ENCODE measurements at places on chromosomes 5 and 9. TPM values are rescaled to one million over a fixed set of nuclear protein-coding genes. Genes with fewer than 3 reads are reported as not detected.

Gene HAVCR1
- total RNA-seq, result 2.2 TPM

DNA sequence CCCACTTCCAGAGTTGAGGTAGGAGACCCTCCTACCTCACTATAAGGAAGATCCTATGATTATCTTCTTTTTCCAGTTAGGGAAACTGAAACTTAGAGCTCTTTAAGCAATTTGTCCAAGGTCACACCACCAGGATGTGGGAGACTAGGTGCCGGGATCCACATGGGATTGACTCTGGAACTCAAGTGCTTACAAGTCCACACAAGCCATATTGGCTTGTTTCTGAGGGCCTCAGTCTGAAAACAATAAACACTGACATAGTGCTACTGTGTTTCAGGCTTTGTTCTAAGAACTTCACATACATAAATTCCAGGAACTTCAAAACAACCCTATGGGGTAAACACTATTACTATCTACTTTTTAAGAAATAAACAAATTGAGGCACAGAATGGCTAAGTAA lies 481.3 kb downstream of the ZSWIM6 start:
- DNase-seq, result no peak

DNA sequence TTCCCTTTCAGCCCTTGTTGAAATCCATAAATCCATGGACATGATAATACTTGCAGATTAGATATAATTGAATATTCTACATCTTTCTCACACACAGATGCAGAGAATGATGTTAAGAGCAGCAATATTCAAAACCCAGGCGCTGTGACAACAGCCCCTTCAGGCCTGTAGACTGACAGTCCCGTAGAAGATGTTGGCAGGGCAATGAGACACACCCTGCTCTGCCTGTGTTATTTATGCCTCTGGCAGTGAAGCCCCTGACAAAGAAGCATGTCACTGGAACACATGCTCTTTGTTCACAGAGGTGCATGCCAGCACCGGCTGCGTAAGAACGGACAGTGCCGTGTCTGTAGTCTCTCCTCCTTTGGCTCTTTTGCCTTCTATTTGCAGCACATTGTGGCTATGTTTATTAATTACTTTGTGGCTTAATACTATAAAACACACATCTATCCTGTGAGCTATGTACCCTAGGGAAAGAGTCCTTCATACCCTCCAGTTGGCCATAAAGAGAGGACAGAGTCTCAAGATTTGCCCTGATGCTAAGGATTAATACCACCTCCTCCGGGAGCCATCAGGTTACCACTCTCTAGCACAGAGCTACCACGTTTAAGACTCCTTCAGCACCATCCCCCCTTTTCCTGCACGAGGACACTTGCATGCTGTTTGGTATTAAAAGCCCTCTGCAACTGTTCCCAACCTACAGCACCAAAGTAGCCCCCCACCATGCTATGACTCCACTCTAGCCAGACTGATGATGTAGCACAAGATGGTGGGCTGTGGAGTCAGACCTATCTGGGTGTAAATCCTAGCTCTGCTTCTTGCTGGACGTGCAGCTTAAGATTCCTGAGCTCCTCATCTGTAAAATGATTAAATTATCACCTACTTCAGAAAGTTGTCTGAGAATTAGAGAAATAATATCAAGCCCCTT lies 2.0 kb upstream of the ANP32B start:
- DNase-seq, result no peak

DNA sequence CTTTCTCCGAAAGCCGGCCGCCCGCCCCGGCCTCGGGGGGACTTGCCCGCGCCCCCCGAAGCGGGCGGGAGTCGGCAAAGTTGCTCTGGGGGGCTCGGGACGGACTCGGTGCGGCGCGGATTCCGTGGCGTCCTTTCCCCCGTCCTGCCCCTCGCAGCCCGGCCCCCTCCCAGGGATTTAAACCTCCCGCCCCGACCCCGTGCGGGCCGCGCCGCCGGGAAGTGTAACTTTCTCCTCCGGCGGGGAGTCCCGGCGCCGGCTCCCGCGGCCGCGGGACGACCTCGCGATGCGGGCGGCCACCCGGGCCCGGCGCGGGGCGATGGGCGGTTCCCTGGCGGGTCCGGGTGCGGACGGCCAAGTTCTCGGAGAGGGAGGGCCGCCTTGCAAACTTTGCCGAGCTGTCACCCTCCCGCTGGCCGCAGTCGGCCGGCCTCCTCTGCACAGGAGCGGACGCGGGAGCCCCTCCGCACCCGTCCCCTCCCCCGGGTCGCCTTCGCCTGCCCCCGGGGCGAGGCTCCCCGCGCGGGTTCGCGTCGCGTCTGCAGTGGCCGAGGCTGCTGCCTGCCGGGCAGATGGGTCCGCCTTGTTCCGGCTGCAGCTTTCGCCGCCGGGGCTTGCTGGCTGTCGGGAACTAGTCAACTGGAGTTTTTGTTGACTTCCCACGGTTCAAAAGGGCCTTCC lies 732 bp downstream of the PBX3 start:
- DNase-seq, result peak; percentile 83

DNA sequence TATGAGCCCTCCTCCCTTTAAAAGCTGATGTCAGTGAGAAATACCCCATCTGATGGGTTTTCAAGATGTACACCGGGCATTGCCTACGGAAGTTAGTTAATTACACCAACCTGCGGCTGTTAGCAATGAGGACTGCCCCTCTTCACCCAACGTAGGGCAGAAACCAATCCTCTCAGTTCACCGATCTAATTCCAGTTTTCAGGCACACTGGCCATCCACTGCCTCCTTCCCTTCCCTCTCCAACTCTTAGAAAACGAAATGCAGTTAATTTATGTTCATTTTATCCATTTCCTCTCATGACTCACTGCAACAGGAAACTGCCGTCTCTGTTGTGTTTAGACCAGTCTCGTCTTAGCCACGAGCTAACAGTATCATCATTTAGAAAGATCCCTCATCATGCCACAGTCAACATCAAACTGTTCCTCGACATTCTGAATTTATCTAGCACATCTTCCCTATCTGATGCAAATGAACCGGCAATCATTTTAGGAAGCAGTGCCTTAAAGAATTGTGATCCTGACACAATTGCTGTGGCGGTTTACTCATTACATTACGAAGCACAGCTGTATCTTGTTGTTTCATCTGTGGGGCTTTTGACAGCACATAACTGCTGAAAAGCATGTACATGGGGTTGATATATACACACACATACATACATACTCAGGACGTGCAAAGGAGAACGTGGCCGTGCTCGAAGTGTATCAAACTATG lies 168.6 kb downstream of the EFNA5 start:
- DNase-seq, result peak; percentile 62

Gene ADGRV1
- total RNA-seq, result 0.63 TPM

DNA sequence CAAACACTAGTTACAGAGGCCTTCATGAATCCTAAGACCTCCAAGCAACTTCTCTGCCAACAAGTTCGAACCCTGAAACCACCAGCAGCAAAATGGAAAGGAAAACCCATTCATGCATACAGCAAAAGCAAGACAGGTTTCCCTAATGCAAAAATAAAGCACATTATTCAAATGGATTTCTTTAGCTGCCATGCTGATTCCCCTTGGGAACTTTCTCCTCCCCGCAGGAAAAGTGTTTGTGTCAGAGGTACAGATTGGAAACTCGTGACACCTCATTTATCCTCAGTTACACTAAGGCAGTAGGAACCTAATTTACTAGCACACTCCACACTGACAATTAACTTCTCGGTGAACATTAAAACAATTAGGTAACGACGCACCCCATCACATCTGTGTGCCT lies 63.4 kb downstream of the TLE1 start:
- DNase-seq, result no peak

GRCh38 chr9:93051680-93052089 lies 6.8 kb upstream of the SUSD3 start:
- no peak for DNase-seq

GRCh38 chr9:91758491-91758981 lies 191.5 kb downstream of the ROR2 start:
- DNase-seq, result peak; percentile 82

Gene TTC33
- 23.1 TPM for total RNA-seq

- DNase-seq, result no peak
These were observed 275.3 kb upstream of the IL12B start for GRCh38 chr5:159605585-159605984.

- no peak for DNase-seq
These were observed 30.5 kb upstream of the LPAR1 start for GRCh38 chr9:111068771-111069170.

Gene FOXB2
- not detected for total RNA-seq

GRCh38 chr9:134189145-134189469 lies 24.7 kb upstream of the RNU6ATAC start:
- DNase-seq, result no peak

- no peak for DNase-seq
These were observed 195.4 kb downstream of the NR2F1-AS1 start for GRCh38 chr5:93385655-93386054.

Gene SLC6A3
- not detected for total RNA-seq

Gene GARIN3
- 0.19 TPM for total RNA-seq

DNA sequence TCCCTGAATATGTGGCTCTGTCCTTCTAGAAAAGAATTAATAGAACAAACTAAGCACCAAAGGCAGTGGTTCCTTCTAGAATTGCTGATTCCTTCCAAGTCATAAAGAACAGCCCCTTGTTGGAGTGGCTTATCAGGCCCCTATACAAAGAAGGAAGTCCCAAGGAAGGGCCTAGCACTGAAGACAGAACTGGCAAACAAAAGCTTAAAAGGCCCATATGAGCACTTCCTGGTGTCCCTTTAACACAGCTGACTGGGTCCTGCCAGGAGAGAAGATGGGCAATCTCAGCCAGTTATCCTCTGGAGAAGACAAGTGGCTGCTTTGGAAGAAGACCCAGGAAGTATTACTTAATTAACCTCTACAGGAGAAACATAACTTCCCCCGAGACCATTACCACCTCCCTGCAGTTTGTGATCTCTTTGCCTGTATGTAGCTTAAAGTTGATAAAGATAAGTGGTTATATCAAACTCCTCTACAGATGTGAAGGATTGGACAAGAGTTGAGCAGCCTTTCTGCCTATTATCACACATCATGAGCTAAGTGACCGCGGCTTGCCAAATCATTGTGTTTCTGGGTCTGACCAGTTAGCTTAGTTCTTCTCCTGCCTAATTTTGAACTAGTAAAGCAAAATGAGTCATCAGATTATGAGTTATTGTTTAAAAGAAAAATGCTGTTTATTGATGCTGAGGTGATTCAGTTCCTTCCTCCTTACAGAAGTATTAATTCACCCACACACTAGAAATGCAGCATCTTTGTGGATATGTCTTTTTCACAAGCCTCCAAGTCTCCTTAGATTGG lies 13.3 kb upstream of the STING1 start:
- DNase-seq, result no peak

GRCh38 chr5:104541141-104541785 lies 978.7 kb upstream of the NUDT12 start:
- DNase-seq, result no peak

GRCh38 chr5:64210866-64211265 lies 45.2 kb downstream of the RNF180 start:
- no peak for DNase-seq

- DNase-seq, result no peak
These were observed 57.3 kb downstream of the DAPK1 start for GRCh38 chr9:87554976-87555375.

- DNase-seq, result no peak
These were observed 4.7 kb downstream of the NOTCH1 start for GRCh38 chr9:136541179-136541578.

DNA sequence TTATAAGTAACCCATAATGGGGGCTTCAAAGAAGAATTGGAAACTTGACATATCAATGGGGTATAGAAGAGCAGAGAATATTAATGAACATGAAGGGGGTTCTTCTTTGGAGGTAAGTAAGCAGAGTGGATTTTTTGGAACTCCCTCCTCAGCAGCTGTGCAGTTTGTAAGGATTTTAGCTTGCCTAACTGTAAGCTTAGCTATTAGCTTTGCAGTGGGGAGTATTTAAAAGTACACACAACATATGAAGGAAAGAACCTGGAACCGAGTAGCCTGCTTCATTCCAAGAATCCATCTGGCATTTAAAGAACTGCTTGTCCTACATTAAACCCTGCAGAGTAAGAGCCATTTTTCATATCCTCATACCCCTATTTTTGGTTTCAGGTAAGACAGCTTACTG lies 2.2 kb upstream of the PBX3 start:
- DNase-seq, result no peak

GRCh38 chr5:449151-449550 lies 6.2 kb downstream of the EXOC3 start:
- no peak for DNase-seq

DNA sequence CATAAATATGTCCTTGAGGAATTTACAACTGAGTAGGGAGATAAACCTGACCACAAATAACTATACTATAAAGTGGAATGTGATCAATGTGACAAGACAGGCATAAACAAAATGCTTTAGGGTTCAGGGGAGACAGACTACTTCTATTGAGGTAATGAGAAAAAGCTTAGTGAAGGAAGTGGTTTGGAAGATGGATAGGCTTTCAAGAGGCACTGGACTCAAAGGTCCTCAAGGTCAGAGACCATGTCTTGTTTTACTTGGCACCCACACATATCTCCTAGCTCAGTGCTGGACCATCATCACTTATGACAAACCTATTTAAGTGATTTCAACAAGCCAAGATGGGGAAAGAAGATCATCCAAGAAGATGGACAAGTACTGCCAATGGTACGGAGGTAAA lies 257.8 kb downstream of the BNC2 start:
- no peak for DNase-seq

Gene TMEFF1
- total RNA-seq, result not detected

- DNase-seq, result no peak
These were observed 161.0 kb upstream of the TUT7 start for GRCh38 chr9:86515221-86515620.

DNA sequence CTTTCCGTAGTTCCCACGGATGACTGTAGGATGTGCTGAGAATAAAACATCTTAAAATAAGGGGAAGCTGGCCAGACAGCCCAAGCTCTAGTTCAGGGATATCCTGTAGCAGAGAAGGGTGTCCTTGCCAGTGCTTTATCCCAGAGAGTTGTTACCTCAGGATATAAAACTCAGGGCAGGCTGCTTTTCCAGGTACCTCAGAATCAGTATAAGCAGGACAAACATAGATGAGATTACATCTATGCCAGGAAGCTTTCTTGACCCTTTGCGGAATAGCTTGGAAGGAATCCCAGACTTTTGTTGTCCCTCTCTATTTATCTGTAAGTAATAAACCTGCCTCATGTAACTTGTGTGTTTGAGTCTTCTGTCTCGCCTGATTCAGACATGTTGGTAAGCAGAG lies 565.7 kb downstream of the PRDM9 start:
- no peak for DNase-seq

Gene HMCN2
- total RNA-seq, result not detected

- peak; percentile 59 for DNase-seq
These were observed 39.3 kb upstream of the CDC42SE2 start for GRCh38 chr5:131224387-131225201.

GRCh38 chr9:38338342-38339018 lies 54.0 kb upstream of the ALDH1B1 start:
- no peak for DNase-seq

GRCh38 chr5:76165711-76166374 lies 82.7 kb downstream of the SV2C start:
- DNase-seq, result peak; percentile 30

Gene SPATA31C1
- not detected for total RNA-seq

- DNase-seq, result no peak
These were observed 55.3 kb upstream of the SARDH start for GRCh38 chr9:133793471-133793870.

Gene GPR151
- not detected for total RNA-seq

- DNase-seq, result no peak
These were observed 38.6 kb downstream of the RALGPS1 start for GRCh38 chr9:126953041-126953809.

GRCh38 chr9:99557816-99558215 lies 263.9 kb upstream of the NR4A3 start:
- DNase-seq, result no peak

- DNase-seq, result no peak
These were observed 1271.3 kb downstream of the EFNA5 start for GRCh38 chr5:106399391-106399790.

Gene LHX2
- not detected for total RNA-seq

Gene CD14
- total RNA-seq, result 0.31 TPM

Gene PHF24
- 0.57 TPM for total RNA-seq

Measured in activated CD4-positive, alpha-beta T cell treated with anti-CD3 and anti-CD28 coated beads, Interleukin-2, amount 10 ng/mL, durations not matched to agents 24 days and 14 days (primary cell).